ENCODE measurements at places on chromosomes 6 and 20. TPM values are rescaled to one million over a fixed set of nuclear protein-coding genes. Genes with fewer than 3 reads are reported as not detected.

DNA sequence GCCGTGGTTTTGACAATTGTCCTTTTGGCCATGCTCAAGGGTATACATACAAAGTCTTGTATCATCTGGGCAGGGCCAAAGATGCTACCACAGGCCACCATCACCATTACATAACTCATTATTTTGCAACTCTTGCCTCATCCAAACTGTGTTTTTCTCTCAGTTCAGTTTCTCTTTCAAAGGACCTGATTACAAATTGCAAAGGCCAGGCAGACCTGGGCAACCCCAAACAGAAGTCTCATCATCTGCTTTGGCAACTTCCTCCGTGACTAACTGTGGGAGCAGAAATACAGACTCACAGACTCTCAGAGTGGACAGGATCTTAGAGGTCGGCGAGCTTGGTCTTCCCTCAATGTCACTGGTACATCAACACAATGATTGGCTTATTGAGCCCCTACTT lies 117.8 kb upstream of the NEDD9 start:
- H3K27me3 ChIP-seq = no peaks in the 10 kb centered on the region
- no peak overlapping the region for H3K4me3 ChIP-seq
- H3K36me3 ChIP-seq = no peaks in the 10 kb centered on the region
- H3K27ac ChIP-seq = no peak overlapping the region
- no peaks in the 10 kb centered on the region for H3K4me1 ChIP-seq
- peak; percentile 40 for DNase-seq

- H3K36me3 ChIP-seq = no peaks in the 10 kb centered on the region
- no peaks in the 10 kb centered on the region for H3K4me1 ChIP-seq
- H3K27me3 ChIP-seq = no peaks in the 10 kb centered on the region
- DNase-seq = peak; percentile 90
- peak overlapping the region; percentile 99 for H3K27ac ChIP-seq
These were observed 36.9 kb downstream of the HFE start for GRCh38 chr6:26123947-26124780.

DNA sequence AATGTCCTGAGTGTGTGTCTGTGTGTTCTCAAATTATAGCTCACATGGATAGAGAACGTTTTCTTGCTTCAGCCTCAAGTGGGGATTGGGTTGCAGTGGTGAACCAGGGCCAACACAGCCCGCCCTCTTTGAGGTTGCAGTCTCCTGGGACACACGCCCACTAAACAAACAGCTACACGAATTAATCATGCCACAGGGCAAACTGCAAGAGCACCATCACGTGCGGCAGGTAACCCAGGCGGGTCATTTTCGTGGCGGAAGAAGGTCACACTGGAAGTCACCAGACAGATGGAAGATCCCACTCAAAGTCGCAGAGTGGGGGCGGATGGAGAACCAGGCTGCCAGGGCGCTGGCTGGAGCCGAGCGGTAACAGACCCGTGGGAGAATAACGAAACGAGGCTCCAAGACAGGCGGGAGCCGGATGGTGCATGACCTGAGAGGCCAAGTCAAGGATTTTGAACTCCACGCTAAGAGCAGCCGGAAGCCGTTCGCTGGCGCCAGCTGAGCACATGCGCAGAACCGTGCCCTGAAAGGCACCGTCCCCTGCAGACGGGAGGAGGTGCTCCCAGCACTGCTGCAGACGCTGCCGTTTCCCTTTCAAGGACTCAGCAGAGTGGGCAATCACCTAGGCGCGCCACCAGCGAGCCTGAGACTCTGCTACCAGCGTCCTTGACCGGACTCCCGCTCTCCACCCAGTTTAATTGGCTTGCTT lies 10.7 kb downstream of the DLL1 start:
- no peak overlapping the region for H3K27ac ChIP-seq
- H3K27me3 ChIP-seq = no peaks in the 10 kb centered on the region
- H3K36me3 ChIP-seq = peaks cover 17% of the 10 kb centered on the region
- H3K4me3 ChIP-seq = peak overlapping the region; percentile 11
- DNase-seq = no peak

The HCRTR2 gene
- not detected for total RNA-seq

GRCh38 chr20:50108556-50109235 lies 4.3 kb downstream of the UBE2V1 start:
- no peaks in the 10 kb centered on the region for H3K27me3 ChIP-seq
- no peak overlapping the region for H3K4me3 ChIP-seq
- DNase-seq = no peak
- H3K36me3 ChIP-seq = no peaks in the 10 kb centered on the region
- no peaks in the 10 kb centered on the region for H3K4me1 ChIP-seq

GRCh38 chr6:53023323-53023722 lies 28.2 kb upstream of the GSTA4 start:
- H3K4me1 ChIP-seq = no peaks in the 10 kb centered on the region
- no peaks in the 10 kb centered on the region for H3K27me3 ChIP-seq
- no peak overlapping the region for H3K4me3 ChIP-seq
- H3K27ac ChIP-seq = no peak overlapping the region
- H3K36me3 ChIP-seq = peaks cover 2% of the 10 kb centered on the region

DNA sequence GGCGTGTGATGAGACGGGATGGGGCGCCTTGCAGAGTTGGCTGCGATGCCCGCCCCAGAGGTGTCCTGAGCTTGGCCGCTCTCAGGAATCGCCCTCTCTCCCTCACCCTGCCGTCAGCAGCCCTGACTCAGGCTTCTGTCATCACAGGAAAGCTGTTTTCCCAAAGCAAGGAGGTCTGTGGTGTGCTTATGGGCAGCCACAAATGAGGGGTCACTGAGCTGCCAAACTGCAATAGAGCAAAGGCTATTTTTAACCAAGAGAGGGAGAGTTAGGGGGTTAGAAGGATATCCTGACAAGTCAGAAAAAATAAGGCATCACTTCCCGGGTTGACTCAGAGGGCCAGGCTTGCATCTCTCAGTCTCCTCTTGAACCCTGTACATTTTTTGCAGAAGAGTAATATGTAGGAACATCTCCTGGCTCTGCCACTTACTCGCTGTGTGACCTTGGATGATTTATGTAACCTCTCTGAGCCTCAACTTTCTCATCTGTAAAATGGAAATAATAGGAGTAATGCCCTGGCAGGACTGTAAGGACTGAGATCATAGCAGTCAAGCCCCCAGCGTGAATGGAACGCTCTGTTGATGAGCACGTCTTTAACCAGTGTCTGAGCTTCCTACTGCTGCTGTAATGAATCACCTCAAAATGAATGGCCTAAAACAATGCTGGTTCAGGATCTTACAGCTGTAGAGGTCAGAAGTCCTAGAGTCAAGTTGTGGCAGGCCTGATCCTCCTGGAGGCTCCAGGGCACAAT lies 181.9 kb downstream of the NFATC2 start:
- H3K27me3 ChIP-seq = no peaks in the 10 kb centered on the region
- no peak overlapping the region for H3K4me3 ChIP-seq
- H3K27ac ChIP-seq = no peak overlapping the region
- H3K36me3 ChIP-seq = no peaks in the 10 kb centered on the region
- no peak for DNase-seq

- no peaks in the 10 kb centered on the region for H3K36me3 ChIP-seq
- H3K4me3 ChIP-seq = no peak overlapping the region
- no peak for DNase-seq
- no peaks in the 10 kb centered on the region for H3K27me3 ChIP-seq
These were observed 163.9 kb upstream of the CITED2 start for GRCh38 chr6:139538366-139538765.

DNA sequence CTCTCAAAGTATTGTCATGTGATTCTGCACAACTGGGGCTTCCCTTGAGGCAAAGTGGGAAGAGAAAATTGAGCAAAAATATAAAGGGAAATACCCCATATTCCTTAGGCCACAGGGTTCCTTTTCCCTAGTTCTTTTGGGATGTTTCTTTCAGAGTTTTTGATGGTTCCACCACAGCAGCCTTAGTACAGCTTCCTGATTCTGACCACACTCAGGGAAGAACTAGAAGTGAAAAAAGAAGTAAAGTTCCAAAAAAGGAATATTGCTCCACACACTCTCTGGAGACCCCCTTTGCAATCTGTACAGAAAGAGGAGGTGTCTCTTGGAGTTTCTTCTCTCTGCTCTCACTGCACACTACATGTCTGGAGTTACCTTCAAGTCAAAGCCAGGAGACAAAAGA lies 27.9 kb upstream of the HLA-DQA2 start:
- H3K4me1 ChIP-seq = no peaks in the 10 kb centered on the region
- H3K27me3 ChIP-seq = no peaks in the 10 kb centered on the region
- no peak overlapping the region for H3K27ac ChIP-seq
- DNase-seq = no peak

The RXRB gene
- 52.2 TPM for total RNA-seq

The CPNE5 gene
- 0.84 TPM for total RNA-seq

The KCNQ2 gene
- not detected for total RNA-seq

The DCDC2 gene
- not detected for total RNA-seq

DNA sequence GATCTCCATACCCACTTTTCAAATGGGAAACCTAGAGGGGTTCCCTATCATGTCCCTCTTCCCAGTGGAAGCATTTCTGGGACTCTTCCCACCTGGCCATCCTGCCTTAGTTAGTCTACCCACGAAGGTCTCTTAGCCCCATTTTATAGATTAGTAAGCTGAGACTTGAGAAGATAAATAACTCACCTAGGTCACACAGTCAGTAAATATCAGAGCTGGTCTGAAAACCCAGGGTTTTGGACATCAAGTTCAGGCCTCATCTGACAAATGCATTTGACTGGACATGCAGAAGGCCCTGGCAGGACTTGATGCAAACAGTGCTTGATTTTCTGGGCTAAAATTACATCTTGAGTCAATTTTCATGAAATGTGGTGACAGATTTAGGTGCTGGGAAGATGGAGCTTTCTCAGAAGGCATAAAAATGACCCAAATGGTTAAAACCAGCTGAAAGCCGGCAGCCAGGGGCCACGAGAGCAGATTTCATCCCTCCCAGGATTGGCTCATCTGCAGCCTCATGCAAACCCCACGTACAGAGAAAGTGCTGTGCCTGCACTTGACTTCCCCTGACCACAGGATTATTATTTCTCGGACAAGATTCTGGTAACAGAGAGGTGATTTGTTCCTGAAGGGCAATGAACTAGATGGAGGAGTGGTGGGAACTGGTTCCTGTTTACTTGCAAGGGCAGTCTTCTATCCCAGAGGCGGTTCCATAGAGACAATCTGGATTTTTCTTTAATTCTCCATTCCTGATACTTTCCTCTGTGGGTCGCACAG lies 23.1 kb downstream of the CPNE5 start:
- H3K27ac ChIP-seq = no peak overlapping the region
- DNase-seq = no peak
- H3K27me3 ChIP-seq = no peaks in the 10 kb centered on the region
- no peak overlapping the region for H3K4me3 ChIP-seq
- no peaks in the 10 kb centered on the region for H3K36me3 ChIP-seq
- H3K4me1 ChIP-seq = peaks cover 7% of the 10 kb centered on the region

GRCh38 chr6:132412656-132413498 lies 11.6 kb upstream of the MOXD1 start:
- no peak for DNase-seq
- H3K36me3 ChIP-seq = no peaks in the 10 kb centered on the region
- H3K27ac ChIP-seq = no peak overlapping the region
- no peak overlapping the region for H3K4me3 ChIP-seq
- H3K27me3 ChIP-seq = no peaks in the 10 kb centered on the region
- peaks cover 4% of the 10 kb centered on the region for H3K4me1 ChIP-seq

- no peaks in the 10 kb centered on the region for H3K4me1 ChIP-seq
- no peaks in the 10 kb centered on the region for H3K27me3 ChIP-seq
- H3K4me3 ChIP-seq = no peak overlapping the region
- DNase-seq = no peak
- no peak overlapping the region for H3K27ac ChIP-seq
These were observed 9.1 kb upstream of the PBOV1 start for GRCh38 chr6:138227316-138227781.

GRCh38 chr20:53099856-53100255 lies 127.7 kb downstream of the TSHZ2 start:
- H3K36me3 ChIP-seq = no peaks in the 10 kb centered on the region
- H3K4me3 ChIP-seq = no peak overlapping the region
- no peak overlapping the region for H3K27ac ChIP-seq
- H3K4me1 ChIP-seq = no peaks in the 10 kb centered on the region

- no peak overlapping the region for H3K4me3 ChIP-seq
- H3K27me3 ChIP-seq = no peaks in the 10 kb centered on the region
- H3K27ac ChIP-seq = no peak overlapping the region
- no peak for DNase-seq
- no peaks in the 10 kb centered on the region for H3K4me1 ChIP-seq
These were observed 18.8 kb upstream of the OLIG3 start for GRCh38 chr6:137512757-137513605.

The PTCRA gene
- not detected for total RNA-seq

DNA sequence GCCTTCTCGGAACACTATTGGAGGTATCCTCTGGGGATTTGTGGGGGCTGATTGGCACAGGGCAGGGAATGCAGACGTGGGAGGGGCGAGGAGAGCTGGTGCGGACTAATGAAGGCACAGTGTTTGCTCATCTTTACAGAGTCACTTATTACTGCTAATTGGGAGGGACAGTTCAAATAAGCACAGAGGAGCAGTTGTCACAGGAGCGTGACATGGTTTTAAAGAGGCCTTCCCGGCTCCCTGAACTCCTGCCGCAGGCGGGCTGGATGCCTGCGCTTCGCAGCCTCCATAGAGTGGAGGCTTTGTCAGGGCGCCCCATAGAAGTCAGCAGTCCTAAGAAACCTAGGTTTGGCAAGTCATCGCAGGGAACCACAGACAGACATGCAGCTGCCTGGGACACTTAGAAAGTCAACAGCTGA lies 149.6 kb downstream of the LINC00237 start:
- no peaks in the 10 kb centered on the region for H3K36me3 ChIP-seq
- no peak overlapping the region for H3K27ac ChIP-seq
- no peak overlapping the region for H3K4me3 ChIP-seq
- H3K4me1 ChIP-seq = no peaks in the 10 kb centered on the region

DNA sequence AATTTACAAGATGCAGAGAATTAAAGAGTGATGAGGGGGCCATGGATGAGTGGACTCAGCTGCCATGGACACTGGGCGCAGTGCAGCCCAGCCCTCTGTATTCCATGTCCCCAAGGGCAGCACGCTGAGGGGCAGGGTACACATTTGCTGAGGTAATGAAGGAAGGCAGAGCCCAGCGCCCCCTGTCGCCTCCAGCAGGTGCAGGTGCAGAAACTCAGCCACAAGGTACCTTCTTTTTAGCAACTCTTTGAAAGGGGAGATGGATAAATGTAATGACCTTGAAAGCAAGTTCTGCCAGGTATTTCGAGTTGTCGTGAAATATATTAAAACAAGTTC lies 7.1 kb downstream of the CD93 start:
- no peak overlapping the region for H3K27ac ChIP-seq
- no peaks in the 10 kb centered on the region for H3K4me1 ChIP-seq
- H3K36me3 ChIP-seq = no peaks in the 10 kb centered on the region

The PNPLA1 gene
- total RNA-seq = 0.21 TPM

- no peak overlapping the region for H3K4me3 ChIP-seq
- H3K27me3 ChIP-seq = no peaks in the 10 kb centered on the region
- no peak for DNase-seq
- H3K36me3 ChIP-seq = no peaks in the 10 kb centered on the region
- H3K27ac ChIP-seq = no peak overlapping the region
These were observed 796.5 kb downstream of the PRIM2 start for GRCh38 chr6:58113960-58114359.

All from tibial nerve (tissue), 4 donors.